ENCODE measurements at places on chromosomes 1 and 21.

DNA sequence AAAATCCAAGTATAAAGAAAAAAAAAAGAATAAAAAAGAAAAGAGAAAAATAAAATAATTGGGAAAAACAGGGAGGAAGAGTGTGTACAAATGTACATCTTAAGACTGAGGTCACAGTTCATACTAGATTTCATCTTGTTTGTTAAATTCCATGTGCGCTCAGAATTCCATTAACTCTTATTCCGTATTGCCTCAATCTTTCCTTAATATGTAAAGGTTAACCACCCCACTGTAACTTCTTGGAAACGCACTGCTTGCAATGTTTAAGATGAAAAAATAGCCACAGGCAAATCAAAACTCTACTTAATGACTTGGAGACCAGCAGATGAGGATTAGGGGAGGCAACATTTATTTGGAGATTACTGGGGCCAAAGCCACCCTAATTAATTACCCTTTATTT, 23.9 kb upstream of the KCNE1 start:
- no peak for DNase-seq

DNA sequence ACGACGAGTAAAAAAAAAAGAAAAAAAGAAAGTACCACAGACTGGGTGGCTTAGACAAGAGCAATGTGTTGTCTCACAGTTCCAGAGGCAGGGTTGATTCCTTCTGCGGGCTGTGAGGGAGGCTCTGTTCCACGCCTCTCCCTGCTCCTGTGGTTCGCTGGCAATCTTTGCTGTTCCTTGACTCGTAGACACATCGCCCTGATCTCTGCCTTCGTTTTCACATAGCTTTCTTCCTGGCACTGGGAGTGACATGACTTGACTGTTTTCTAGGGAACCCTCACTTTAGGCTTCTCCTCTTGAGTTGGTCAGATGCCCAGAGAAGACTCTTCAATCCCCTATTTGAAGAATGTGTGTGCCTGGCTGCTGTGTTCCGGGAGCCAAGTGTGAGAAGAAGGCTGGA, 133.6 kb downstream of the TM2D1 start:
- no peak for DNase-seq

DNA sequence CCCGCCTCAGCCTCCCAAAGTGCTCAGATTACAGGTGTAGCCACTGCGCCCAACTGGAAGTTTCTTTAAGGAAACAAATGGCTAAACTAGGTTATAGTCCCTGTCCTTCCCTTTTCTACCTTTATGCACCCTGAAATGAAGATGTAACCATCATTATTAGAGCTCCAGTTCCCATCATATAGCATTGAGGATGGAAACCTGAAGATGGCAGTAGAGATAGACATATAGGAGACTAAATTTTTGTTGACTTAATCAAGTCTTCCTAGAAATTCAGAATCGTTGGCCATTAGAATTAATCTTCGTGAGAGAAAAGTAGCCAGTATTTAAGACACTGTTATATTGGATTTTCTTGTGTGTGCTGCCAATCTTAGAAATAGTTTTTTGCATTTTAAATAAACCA, 1016.3 kb upstream of the NCAM2 start:
- peak; percentile 52 for DNase-seq

GRCh38 chr1:8598060-8598724, 219.2 kb downstream of the RERE start:
- DNase-seq: peak; percentile 52

DNA sequence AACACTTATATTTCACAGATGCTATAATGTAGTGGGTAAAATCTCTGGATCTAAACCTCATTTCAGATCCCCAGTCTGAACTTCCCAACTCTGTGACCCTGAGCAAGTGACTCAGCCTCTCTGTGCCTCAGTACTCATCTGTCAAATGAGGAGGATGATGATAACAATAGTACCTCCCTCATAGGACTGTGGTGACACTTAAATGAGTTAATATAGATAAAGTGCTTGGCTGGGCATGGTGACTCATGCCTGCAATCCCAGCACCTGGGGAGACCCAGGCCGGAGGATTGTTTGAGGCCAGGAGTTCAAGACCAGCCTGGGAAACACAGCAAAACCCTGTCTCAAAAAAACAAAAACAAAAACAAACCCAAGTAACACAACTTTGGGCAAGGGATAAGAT, 4.7 kb upstream of the ECE1 start:
- no peak for DNase-seq

- no peak for DNase-seq
These were observed 166.2 kb downstream of the CLIC6 start for GRCh38 chr21:34834852-34835501.

DNA sequence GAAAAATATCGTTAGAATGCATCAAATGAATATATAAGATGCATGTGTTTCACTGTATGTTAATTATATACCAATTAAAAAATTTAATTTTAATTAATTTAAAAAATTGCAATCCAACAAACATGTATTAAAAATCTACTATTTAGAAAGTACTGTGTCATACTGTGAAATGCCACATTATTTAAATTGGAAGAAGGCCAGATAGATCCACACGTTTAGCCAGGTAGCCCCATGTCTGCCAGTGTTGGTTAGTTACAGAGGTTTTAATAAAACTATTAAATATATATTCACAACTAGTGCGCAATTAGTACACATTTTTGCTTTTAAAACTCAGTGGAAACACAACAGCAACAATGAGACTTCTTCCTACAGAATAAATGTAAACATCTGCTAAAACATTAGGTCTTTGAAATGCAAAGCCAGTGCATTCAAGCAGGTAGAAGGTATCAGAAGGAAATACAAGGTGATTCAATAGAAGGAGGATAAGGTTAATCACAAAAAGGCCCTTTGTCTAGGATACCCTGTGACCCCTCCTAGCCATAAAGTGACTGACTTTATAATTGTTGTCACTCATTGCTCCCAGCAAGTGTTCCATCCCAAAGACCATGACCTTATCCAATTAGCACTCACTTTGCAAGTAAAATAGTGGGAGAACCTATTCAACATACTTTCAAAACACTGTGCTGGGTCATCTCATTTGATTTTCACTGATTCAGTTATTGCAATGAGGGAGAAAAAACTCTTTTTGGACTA, 211.5 kb downstream of the TTLL7 start:
- DNase-seq: peak; percentile 20

DNA sequence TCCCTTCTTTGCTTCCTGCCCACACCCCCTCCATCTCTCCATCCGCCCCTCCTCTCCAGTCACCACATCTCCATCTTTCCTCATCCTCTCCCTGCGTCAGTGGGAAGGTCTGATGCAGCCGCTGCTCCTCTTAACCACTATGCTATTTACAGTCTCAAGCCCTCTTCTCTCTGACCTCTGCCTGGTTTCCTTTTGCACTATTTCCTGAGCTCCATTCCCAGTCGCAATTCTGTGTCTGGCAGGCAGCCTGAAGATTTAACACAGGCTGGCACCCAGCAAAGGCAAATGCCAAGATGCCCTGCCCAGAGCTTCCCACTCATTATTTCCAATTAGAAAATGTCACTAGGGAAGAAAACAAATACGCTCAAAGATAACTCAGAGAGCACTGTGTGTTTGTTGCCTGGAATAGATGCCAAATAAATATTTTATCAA, 89.6 kb upstream of the LPGAT1 start:
- DNase-seq: no peak

- no peak for DNase-seq
These were observed 135.5 kb upstream of the ERRFI1 start for GRCh38 chr1:8161546-8162105.

All from GM23338 (cell line).